Caco-2 (cell line): ENCODE measurements at places on chromosomes 2 and 18. TPM values are rescaled to one million over a fixed set of nuclear protein-coding genes. Genes with fewer than 3 reads are reported as not detected.
A peak's percentile ranks its signal among the peaks of the same experiment; 100 is the strongest.

Gene TP53I3
- 24.8 and 28.1 TPM in 2 replicates for total RNA-seq

Gene ANKRD29
- total RNA-seq, result 7.3 and 8.2 TPM in 2 replicates

Gene GNAL
- total RNA-seq, result 24.5 and 28.4 TPM in 2 replicates

Gene SERPINB10
- not detected in 2 replicates for total RNA-seq

Gene AUP1
- 154 and 156 TPM in 2 replicates for total RNA-seq

Gene NTSR2
- total RNA-seq, result not detected in 2 replicates

Gene ASXL3
- 1.2 and 1.6 TPM in 2 replicates for total RNA-seq

Gene ASAP2
- 25.6 and 27.8 TPM in 2 replicates for total RNA-seq

Gene ABHD1
- 0.18 and 0.23 TPM in 2 replicates for total RNA-seq

GRCh38 chr2:88693911-88694414 lies 2.5 kb downstream of the RPIA start:
- H3K4me3 ChIP-seq, result no peak overlapping the region
- peaks cover 41% of the 10 kb centered on the region for H3K4me1 ChIP-seq
- H3K27me3 ChIP-seq, result no peaks in the 10 kb centered on the region

GRCh38 chr18:44686156-44686555 lies 5.5 kb downstream of the SETBP1 start:
- no peak for DNase-seq
- no peaks in the 10 kb centered on the region; the same call in 1 of the 2 replicates for H3K4me1 ChIP-seq
- H3K36me3 ChIP-seq, result no peaks in the 10 kb centered on the region
- H3K4me3 ChIP-seq, result no peak overlapping the region

DNA sequence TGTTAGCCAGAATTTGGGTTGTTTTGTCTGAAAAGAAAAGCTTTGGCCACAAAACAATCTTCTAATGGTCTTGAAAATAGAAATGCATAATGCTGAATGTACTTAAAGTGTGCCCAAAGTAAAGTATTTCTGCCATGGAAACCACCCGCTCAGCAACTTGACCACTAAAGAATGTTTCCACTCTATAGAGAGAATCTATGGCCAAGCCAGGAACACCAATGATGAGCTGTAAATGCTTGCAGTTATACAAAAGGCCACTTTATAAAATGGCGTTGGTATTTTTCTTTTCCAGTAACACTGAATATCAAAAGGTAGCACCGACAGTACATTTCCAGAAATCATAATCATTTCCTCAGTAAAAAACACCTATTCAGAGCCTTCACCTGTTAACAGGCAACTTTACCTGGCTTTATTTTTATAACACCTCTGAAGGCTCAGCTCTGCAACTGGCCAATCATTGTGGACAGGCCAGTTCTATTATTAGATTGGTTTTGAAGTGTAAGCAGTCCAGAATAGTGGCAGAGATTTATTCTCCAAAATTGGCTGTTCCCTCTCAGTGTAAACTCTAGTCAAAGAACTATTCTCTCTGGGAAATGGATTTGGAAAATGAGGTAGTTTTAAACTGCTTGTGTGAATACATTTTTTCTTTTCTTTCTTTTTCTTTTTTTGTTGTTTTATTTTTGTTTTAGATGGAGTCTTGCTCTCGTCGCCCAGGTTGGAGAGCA lies 36.1 kb downstream of the SLC40A1 start:
- no peaks in the 10 kb centered on the region for H3K36me3 ChIP-seq
- H3K4me1 ChIP-seq, result peaks cover 41% of the 10 kb centered on the region
- DNase-seq, result no peak
- no peaks in the 10 kb centered on the region for H3K27me3 ChIP-seq
- H3K27ac ChIP-seq, result no peak overlapping the region

GRCh38 chr18:55731594-55732042 lies 143.6 kb upstream of the TCF4 start:
- H3K27me3 ChIP-seq, result no peaks in the 10 kb centered on the region
- H3K4me3 ChIP-seq, result no peak overlapping the region
- H3K36me3 ChIP-seq, result no peaks in the 10 kb centered on the region
- no peaks in the 10 kb centered on the region for H3K4me1 ChIP-seq

DNA sequence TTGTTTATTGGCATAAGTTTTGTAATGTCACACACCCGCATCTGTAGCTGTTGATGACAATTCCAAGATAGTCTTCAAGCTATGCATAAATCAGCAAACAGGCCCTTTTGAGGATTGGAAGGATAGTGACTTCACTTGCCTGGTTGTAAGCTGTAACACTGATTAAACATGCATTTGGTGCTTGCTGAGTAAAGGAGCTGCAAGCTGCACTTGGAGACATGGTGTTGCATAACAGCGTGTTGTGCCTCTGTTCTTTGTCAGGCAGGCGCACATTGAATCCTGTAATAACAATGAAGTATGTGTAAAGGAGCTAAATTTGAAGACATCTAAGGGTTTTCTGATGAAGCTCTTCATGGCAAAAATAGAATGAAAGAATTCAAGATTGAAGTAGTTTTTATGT lies 68.7 kb upstream of the TTC27 start:
- no peaks in the 10 kb centered on the region for H3K4me1 ChIP-seq
- DNase-seq, result no peak
- no peaks in the 10 kb centered on the region for H3K27me3 ChIP-seq
- H3K4me3 ChIP-seq, result no peak overlapping the region

DNA sequence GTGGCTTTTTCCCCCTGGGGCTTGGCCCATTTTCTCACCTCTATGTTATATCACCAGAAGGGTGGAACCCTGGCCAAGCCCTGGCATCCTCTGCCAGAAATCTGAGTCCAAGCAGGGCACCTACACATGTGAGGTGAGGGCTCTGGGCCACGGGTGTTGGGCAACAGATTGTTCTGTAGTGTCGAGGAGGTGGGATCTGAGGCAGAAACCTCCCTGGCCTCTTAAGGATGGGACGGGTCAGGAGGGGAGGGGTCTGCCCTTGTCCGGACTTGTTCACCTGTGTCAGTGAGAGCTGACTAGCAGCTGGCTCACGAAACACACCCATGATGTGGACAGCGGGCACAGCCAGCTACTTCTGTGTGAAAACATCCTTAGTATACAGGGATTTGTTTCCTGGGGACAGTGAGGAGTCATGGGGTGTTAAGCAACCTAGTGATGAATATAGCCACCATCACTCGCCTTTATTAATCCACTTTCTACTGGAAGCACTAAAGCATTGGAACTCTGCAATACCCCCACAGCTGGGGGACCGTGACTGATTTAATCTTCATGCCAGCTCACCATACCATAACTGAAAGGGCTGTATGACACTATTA lies 35.6 kb downstream of the EPAS1 start:
- H3K4me3 ChIP-seq, result no peak overlapping the region
- peak overlapping the region; percentile 54 for H3K27ac ChIP-seq
- DNase-seq, result no peak
- no peaks in the 10 kb centered on the region for H3K36me3 ChIP-seq
- H3K27me3 ChIP-seq, result no peaks in the 10 kb centered on the region

GRCh38 chr2:238521870-238522269 lies 95.1 kb downstream of the ASB1 start:
- H3K4me1 ChIP-seq, result no peaks in the 10 kb centered on the region
- H3K36me3 ChIP-seq, result no peaks in the 10 kb centered on the region
- no peak overlapping the region for H3K27ac ChIP-seq
- no peaks in the 10 kb centered on the region for H3K27me3 ChIP-seq
- H3K4me3 ChIP-seq, result no peak overlapping the region

GRCh38 chr2:164816046-164816445 lies 25.6 kb downstream of the COBLL1 start:
- no peak overlapping the region for H3K4me3 ChIP-seq
- peaks cover 18% of the 10 kb centered on the region for H3K4me1 ChIP-seq
- no peak for DNase-seq
- no peak overlapping the region for H3K27ac ChIP-seq

DNA sequence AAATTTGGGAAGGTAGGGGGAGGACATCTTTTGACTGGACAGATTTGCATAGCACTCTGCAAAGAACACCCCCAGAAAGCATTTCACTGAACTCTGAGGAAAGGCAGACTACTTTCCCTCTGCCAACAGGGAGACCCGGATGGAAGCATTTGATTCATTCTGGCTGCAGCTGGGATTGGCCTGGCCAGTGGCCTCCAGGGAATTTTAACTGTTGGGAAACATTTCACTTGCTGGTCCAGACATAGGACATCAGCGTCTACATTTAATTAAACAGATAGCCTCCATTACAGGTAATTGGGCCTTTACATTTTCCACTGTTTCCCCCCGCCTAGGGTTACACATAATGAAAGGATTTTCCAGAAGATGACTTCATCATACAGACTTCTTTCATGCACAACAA lies 92.8 kb downstream of the MARCHF4 start:
- no peaks in the 10 kb centered on the region for H3K4me1 ChIP-seq
- H3K4me3 ChIP-seq, result no peak overlapping the region
- H3K36me3 ChIP-seq, result no peaks in the 10 kb centered on the region
- no peaks in the 10 kb centered on the region; the same call in 1 of the 2 replicates for H3K27me3 ChIP-seq
- no peak for DNase-seq

- no peak overlapping the region for H3K4me3 ChIP-seq
- no peaks in the 10 kb centered on the region for H3K27me3 ChIP-seq
- DNase-seq, result no peak
- no peak overlapping the region for H3K27ac ChIP-seq
- peaks cover 7% of the 10 kb centered on the region; the same call in 1 of the 2 replicates for H3K4me1 ChIP-seq
- no peaks in the 10 kb centered on the region for H3K36me3 ChIP-seq
Observed at GRCh38 chr2:177593402-177593801, 200.8 kb downstream of the AGPS start.

GRCh38 chr2:226308986-226309385 lies 490.6 kb downstream of the IRS1 start:
- no peaks in the 10 kb centered on the region for H3K36me3 ChIP-seq
- no peaks in the 10 kb centered on the region for H3K27me3 ChIP-seq
- H3K4me3 ChIP-seq, result no peak overlapping the region
- DNase-seq, result no peak

- peaks cover 20% of the 10 kb centered on the region for H3K4me1 ChIP-seq
- H3K27ac ChIP-seq, result no peak overlapping the region
- no peaks in the 10 kb centered on the region for H3K36me3 ChIP-seq
- H3K27me3 ChIP-seq, result no peaks in the 10 kb centered on the region
- no peak for DNase-seq
Observed at GRCh38 chr2:101596333-101596732, 101.2 kb upstream of the MAP4K4 start.

DNA sequence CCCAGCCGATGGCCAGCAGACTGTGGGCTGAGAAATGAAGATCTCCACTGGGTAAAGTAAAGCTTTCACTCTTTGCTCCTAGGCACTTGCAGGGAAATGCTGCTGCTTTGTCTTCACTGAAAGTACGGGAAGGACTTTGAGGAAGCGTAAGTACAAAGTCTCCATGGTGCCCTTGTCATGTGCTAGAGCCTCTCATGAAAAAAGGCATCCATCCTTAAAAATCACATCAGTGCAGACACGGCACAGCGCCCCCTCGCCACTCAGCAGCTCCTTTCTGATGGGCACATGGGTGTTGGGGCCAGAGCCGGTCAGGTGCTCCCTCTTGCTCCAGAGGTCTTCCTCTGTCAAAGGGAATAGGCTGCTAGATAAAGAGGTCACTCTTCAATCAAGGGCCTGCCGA lies 109.0 kb upstream of the STPG4 start:
- H3K4me3 ChIP-seq, result no peak overlapping the region
- no peak for DNase-seq
- H3K4me1 ChIP-seq, result peaks cover 31% of the 10 kb centered on the region
- H3K27me3 ChIP-seq, result no peaks in the 10 kb centered on the region
- H3K36me3 ChIP-seq, result no peaks in the 10 kb centered on the region
- no peak overlapping the region for H3K27ac ChIP-seq

DNA sequence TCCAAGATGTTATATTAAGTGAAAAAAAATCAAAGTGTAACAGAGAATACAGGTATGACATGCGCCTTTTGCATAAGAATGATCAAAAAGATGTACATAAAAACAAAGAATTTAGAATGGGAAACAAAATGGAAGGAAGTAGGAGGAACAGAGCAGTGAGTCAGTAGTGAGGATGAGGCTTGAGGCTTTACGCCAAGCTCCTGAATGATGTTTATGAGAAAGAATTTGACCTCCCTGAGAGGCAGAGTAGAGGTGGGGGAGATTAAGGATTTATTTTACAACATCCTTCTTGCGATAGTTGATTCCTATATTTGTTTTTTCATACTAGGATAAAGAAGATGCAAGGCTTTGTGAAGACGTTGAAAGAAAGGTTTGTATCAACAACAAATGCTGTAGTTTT lies 81.4 kb downstream of the DCDC2C start:
- no peaks in the 10 kb centered on the region for H3K36me3 ChIP-seq
- H3K4me3 ChIP-seq, result no peak overlapping the region
- H3K27ac ChIP-seq, result no peak overlapping the region
- DNase-seq, result no peak

DNA sequence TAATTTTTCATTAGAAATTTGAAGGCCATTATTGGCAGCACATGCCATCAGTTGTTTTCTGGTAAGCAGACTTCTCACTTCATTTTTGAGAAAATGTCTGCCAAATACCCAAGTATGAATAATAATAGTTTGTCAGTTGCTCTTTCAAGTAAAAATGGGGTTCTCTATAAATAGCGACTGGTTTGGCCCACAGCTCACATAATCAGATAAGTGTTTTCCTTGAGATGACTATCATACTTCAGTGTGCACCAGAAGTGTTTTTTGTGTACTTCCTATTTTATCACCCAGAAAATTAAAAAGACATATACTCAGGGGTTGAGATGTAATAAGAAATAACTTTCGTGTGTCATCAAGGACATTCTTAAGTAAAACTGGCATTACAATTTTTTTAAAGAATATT lies 147.1 kb downstream of the PHLPP1 start:
- DNase-seq, result no peak
- no peaks in the 10 kb centered on the region for H3K4me1 ChIP-seq
- H3K27ac ChIP-seq, result no peak overlapping the region
- no peaks in the 10 kb centered on the region for H3K27me3 ChIP-seq
- no peaks in the 10 kb centered on the region for H3K36me3 ChIP-seq

DNA sequence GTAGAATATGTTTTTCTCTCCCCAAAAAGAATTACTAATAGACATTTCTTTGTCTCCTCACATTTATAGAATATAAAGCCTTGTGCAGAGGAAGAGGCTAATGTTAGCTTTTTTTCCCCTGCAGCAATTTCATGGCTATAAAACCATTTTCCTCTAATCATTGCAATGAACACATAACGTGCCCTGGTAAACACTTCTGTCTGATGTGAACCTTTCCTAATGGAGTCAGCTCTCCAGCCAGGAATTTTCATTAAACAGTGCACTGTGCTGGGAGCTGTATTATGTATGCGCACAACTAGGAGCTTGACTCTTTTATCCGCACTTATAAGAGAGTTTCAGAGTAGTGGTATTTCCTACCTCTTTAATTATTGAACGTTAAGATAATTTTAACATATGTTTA lies 63.9 kb upstream of the SPATS2L start:
- H3K4me1 ChIP-seq, result no peaks in the 10 kb centered on the region
- H3K4me3 ChIP-seq, result no peak overlapping the region
- H3K27me3 ChIP-seq, result no peaks in the 10 kb centered on the region

DNA sequence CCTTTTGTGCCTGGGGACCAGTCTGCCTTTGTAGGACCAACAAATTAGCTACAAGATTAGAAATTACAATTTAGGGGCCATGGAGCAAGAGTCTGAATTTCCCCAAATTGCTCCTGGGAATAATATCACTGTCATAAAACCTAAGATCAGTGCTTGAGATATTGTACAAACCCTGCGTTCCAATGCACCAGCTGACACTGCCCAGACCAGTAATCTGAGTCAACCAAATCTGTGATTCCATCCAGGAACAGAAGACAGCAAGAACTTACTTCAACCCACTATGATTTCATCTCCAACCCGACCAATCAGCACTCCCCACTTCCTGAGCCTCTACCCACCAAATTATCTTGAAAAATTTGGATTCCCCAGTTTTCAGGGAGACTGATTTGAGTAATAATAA lies 1305.0 kb upstream of the NRXN1 start:
- DNase-seq, result no peak
- no peak overlapping the region for H3K4me3 ChIP-seq
- H3K4me1 ChIP-seq, result no peaks in the 10 kb centered on the region
- H3K27ac ChIP-seq, result no peak overlapping the region

GRCh38 chr18:62938487-62938886 lies 223.1 kb downstream of the PHLPP1 start:
- H3K4me3 ChIP-seq, result no peak overlapping the region
- H3K27ac ChIP-seq, result no peak overlapping the region
- H3K27me3 ChIP-seq, result no peaks in the 10 kb centered on the region
- 0 out of 2 replicates have a peak, but pooled peaks cover 4% of the 10 kb centered on the region for H3K4me1 ChIP-seq
